ENCODE measurements at places on chromosomes 13 and 19. TPM values are rescaled to one million over a fixed set of nuclear protein-coding genes. Genes with fewer than 3 reads are reported as not detected.

The ANGPTL8 gene
- total RNA-seq, result not detected

DNA sequence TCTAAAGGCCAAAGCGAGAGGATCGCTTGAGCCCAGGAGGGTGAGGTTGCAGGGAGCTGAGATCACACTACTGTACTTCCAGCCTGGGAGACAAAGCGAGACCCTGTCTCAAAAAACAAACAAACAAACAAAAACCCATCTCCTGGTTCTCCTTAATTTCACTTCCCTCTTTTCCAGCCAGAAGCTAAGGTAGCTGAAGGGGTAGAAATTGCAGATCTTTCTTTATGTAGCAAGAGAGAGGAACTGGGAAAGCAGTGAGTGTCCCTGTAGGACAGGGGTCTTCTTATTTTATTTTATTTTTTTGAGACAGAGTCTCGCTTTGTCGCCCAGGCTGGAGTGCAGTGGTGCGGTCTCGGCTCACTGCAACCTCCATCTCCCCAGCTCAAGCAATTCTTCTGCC is 4.5 kb upstream of the TSPAN16 start:
- DNase-seq, result no peak

The PLIN4 gene
- 4.4 TPM for total RNA-seq

- DNase-seq, result no peak
Observed at GRCh38 chr13:30303269-30303668, 4.1 kb downstream of the KATNAL1 start.

GRCh38 chr13:21703846-21704245 is 33.0 kb downstream of the FGF9 start:
- DNase-seq, result peak; percentile 90

The ZNF211 gene
- 13.8 TPM for total RNA-seq

DNA sequence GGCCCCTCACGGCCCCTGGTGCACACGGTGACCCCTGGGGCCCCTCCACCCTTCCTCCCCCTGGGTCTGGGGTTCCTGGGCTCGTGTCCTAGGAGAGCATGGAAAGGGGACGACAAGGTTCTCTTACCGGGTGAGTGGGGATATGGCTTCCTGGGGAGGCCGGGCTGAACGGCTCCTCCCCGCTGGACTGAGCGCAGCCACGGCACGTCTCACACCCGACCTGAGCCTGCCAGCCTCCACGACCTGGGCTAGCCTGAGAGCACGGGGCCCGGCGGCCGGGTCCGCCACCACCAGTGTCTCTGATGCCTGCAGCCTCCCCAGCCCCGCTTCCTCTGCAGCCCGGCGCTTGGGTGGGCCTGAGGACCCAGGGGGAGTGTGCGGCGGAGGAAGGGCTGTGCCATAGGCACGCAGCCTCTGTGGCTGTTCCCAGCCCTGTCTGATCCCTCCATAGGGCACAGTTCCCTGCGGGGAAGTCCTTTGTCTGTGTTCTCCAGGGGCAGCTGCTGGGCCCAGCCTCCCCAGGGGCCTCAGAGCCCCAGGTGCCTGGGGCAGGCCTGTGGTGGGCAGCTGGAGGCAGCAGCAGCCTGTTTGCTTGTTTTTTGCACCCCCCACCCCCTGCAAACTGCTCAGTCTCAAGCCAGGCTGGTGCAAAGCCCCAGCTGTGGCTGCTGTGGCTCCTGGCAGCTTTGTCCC is 15.0 kb downstream of the PLIN4 start:
- no peak for DNase-seq

The LHB gene
- not detected for total RNA-seq

The GZMM gene
- total RNA-seq, result not detected

The TEAD2 gene
- total RNA-seq, result 6.9 TPM

- DNase-seq, result peak; percentile 83
Observed at GRCh38 chr13:93217721-93218261, 8.8 kb upstream of the GPC6 start.

- no peak for DNase-seq
Observed at GRCh38 chr13:45621950-45622349, 6.4 kb upstream of the ERICH6B start.

The LRRC63 gene
- total RNA-seq, result not detected

The ZBTB45 gene
- 3.4 TPM for total RNA-seq

The LGALS4 gene
- 0.64 TPM for total RNA-seq

DNA sequence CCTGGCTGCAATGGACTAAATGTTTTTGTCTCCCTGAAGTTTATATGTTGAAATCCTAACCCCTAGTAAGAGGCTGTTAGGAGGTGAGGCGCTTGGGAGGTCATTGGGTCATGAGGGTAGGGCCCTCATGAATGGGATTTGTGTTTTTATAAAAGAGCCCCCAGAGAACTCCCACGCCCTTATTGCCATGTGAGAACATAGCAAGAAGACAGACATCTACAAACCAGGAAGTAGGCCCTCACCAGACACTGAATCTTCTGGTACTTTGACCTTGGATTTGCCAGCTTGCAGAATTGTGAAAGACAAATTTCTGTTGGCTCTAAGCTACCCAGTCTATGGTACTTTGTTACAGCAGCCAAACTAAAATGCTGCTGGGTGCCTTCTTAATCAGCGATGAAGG is 96.1 kb upstream of the SPATA13 start:
- DNase-seq, result no peak

GRCh38 chr13:50268500-50268899 is 253.3 kb downstream of the KCNRG start:
- DNase-seq, result no peak

The RNF17 gene
- total RNA-seq, result not detected

The KLK6 gene
- total RNA-seq, result 0.26 TPM
